Heart left ventricle (tissue), 16 donors: ENCODE measurements at places on chromosomes 2 and 18.

- no peak for DNase-seq
Measured at GRCh38 chr2:72081451-72081850, 66.2 kb downstream of the CYP26B1 start.

DNA sequence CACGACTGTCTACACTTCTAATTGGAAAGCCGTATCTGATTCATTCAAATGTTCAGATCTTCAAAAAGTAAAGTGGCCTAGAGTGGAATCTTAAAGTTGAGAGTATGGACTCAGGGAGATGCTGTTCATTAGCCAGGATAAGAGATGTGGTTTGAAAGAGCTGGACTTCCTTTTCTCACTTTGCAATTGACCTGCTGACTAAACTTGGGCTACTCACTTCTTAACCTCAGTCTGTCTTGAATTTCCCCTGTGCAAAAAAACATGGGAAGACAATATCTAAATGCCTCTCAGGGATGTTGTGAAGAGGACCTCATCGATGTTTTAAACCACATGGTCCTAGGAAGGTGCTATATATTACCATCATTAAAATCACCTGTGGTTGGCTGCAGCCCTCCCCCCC is 64.1 kb downstream of the BCL2 start:
- DNase-seq: no peak

DNA sequence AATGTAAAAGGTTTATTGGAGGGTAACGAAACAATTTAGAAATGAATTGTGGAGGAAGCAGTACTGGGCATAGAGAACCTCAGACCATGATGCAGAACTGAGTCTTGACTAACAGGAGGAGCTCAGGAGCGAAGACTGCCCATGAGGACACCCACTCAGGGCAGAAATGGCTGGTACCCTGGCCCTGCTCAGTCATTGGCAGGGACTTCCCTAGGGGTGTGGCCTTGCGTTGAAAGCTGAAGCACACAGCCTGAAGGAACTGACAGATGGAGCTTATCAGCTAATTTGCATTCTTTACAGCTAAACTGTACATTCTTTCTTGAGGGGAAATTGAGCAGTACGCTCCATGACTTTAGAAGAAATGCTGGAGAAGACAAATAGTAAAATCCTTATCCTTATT is 57.1 kb downstream of the PDK1 start:
- DNase-seq: no peak

DNA sequence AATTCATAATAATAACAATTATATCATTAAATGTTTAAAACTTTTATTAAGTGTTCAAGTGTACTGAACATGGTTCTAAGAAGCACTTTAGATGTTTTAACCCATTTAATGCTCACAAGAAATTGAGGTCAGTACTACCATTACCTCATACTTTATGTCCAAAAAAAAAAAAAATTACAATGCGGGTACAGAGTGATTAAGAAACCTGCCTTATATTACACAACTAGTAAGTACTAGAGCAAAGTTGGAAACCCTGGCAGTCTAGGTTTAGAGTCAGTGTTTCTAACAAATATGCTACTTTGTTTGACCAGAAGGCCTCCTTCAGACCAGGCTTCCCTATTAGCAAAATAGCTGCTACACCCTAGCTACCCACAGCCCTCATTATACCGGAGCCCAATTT is 28.5 kb downstream of the PLEKHM3 start:
- DNase-seq: no peak

GRCh38 chr2:53098696-53099078 is 668.9 kb upstream of the CHAC2 start:
- no peak for DNase-seq

- DNase-seq: no peak
Measured at GRCh38 chr18:3356614-3357013, 93.4 kb upstream of the TGIF1 start.

DNA sequence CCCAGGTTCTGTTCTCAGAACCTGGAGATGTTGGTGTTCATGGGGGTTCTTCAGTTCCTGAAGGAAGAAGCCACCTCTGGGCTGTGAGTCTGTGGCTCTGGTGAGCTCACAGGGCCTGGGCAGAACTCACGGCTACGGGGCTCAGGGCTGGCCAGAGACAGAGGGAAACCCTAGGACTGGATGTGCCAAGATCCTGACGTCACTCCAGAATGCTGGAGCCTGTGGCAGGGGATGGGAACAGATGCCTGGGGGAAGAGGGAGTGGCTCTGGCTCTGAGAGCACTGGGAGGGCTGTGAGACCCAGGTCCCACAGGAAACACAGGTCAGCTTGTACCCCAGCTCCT is at the start of gene OTOF:
TSS of gene OTOF (minus strand) at position 214 of the 343 bp plus-strand sequence.
- DNase-seq: peak; percentile 48

GRCh38 chr2:44722026-44722625 is 219.4 kb upstream of the SIX3 start:
- no peak for DNase-seq

DNA sequence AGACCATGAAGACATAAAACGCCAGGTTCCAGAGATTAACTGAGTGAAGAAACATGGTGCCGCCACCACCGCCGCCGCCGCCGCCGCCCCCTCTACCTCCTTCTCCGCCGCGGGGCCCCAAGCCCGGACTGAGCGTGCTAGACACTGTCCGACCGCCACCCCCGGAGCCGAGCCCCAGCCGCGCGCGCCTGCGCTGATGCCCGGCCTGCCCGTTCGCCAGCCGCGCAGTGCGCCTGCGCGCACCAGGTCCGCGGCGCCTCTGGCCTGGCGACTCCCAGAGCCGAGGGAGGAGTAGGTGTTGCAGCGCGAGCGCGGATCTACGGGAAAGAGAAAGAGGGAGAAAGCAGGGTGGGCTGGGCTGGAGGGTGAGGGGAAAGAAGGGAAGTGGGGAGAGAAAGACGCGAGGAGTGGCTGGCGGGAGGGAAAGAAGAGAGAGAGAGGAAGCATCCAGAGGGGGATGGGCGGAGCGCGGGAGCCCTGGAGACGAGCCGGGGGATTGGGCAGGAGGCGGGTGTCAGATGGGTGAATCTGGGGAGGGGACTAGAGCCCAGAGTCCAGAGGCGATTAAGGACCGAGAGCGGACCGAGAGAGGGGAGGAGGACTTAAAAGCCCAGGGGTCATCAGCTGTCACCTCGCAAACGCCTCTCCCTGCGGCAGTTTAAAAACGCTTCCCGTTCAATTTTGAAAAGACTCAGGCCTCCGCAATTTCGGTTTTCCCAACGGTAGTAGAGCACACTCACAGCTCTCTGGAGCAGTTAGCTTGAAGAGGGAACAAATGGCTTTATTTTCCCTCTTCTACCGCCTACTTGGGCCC is at the start of gene PGAP1:
TSS of gene PGAP1 (minus strand) at position 146 of the 814 bp plus-strand sequence. CDS start at position 55, 91 bp downstream.
- peak; percentile 92 for DNase-seq

GRCh38 chr2:155965415-155966063 is 367.0 kb downstream of the NR4A2 start:
- DNase-seq: no peak

DNA sequence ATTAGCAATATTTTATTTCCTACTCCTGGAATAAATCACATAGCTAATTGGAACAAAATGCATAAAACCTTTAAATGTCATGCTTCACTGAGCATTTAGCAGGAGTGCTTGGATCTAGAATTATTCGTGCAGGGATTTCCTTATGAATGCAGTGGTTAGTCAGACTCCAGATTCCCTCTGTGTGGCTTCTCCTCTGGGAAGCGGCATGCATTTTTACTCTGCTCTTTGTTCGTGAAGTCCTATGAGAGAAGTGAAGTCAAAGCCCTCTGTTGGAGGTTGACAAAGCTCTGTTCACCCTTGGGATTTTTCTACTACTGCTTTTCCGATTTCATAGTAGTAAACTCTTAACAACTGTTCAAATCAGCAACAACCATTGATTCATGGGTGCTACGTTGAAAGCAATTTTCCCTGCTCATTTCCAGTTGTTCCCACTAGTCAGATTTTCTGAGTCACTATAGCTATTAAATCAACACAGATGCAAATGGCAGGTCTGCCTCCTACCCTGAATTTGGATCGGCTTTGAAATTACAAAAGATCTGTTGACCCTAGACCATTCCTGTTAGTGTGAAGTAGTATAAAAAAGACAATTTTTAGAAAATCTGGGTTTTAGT is 461.7 kb downstream of the STK39 start:
- DNase-seq: no peak

GRCh38 chr2:86238354-86238753 is 39.1 kb downstream of the MRPL35 start:
- DNase-seq: no peak

DNA sequence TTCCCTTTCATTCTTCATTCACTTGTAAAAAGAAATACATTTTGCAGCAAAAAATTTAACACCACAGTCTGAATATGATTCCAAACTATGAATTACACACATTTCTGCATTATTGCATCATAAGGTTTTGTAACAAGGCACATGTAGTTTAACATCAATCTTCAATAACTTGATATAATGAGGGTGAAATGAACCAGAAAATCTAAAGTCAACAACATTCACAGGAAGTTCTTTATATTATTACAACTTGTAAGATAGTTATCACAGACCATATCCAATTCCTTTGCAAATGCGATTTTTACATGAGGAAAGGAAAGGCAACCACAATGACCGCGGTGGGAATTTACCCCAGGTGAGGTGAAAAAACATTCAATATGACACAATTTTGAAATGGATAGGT is 213.3 kb downstream of the NAPG start:
- no peak for DNase-seq

- DNase-seq: peak; percentile 86
Measured at GRCh38 chr2:74845217-74845751, 11.4 kb downstream of the HK2 start.

GRCh38 chr2:18998491-18998890 is 359.9 kb downstream of the OSR1 start:
- DNase-seq: no peak

- DNase-seq: no peak
Measured at GRCh38 chr2:112835536-112836162, 930 bp downstream of the IL1B start.

- DNase-seq: peak; percentile 32
Measured at GRCh38 chr2:134917360-134917865, 1.2 kb upstream of the CCNT2 start.

- DNase-seq: no peak
Measured at GRCh38 chr18:31041271-31042083, 1.1 kb downstream of the DSC3 start.

- DNase-seq: no peak
Measured at GRCh38 chr2:85247610-85248009, 80.2 kb downstream of the TGOLN2 start.

DNA sequence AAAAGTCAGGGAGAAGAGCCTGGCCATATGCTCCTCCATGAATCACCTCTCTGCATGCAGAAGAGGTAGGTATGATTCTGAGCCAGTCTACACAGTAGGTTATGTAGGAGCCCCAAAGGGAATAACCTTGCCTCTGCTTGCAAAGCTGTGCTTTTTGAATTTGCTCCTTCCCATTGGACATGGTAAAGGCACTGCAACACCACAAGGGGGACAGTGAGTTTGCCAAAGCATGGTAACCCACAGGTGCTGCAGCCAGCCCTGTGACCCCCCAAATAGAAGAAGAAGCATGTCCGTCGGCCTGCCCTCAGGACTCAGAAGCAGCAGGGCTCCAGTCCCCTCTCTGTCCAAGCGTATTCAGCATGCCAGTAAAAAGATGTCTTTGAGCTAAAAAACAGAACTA is 51.0 kb upstream of the BCL2L11 start:
- DNase-seq: no peak

DNA sequence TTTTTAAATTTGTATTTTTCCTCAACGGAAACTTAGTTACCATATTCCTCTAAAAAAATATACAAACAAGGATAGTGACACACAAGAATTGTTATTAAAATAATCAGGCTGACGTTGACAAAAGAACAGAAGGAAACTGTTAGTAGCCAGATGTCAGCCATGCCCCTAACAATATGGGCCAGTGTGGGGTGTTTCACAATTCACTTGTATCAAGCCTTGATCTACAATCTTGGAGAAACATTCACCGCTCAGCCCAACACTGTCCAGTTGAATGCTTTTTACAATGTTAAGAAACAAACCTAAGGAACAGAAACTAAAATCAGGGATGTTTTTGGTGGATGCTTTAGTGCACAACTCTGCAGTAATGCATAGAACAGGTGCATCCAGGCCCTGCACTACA is 44.6 kb downstream of the TMEFF2 start:
- no peak for DNase-seq

GRCh38 chr2:42788478-42788793 is 3.9 kb downstream of the HAAO start:
- no peak for DNase-seq
